ENCODE measurements at places on chromosomes 1 and 21. TPM values are rescaled to one million over a fixed set of nuclear protein-coding genes. Genes with fewer than 3 reads are reported as not detected.

The CHD5 gene
- total RNA-seq: 0.11 TPM

GRCh38 chr1:22292011-22292788, 149.3 kb upstream of the WNT4 start:
- DNase-seq: no peak

The NVL gene
- 21.7 TPM for total RNA-seq

DNA sequence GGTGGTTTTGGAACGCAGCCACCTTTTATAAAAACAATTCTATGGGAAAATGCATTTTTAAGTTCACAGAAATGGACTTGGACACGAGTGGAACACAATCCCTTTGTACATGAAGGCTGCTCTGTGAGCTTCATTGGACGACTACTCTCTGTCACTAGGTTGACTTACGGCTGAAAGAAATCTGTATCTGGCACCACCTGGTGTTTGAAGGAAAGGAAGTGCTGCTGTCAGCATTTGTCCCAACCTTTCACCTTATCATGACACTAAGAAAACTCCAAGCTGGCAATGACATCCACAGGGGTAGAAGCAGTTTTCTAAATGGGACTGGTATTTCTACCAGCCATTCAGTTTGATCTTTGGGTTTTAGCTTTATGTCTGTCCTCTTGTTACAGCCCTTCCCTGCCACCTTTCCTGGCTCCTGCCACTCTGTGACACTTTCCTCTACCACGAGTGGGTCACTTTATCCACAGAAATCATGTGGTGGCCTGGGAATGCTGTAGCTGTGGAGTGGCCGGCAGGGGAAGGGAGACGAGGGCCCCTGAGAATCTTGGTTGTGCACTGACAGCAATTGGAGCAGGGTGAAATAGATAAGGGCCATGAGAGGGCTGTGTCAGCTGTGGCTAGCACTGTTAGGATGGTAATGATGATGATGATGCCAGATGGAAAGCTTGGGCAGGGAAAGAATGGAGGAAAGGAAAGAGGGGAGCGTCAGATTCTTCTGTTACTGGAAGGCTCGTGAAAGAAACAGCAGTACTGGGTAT, 85.2 kb downstream of the TBX19 start:
- DNase-seq: no peak

- peak; percentile 29 for DNase-seq
Observed at GRCh38 chr1:23101101-23101827, 67.4 kb downstream of the LUZP1 start.

The IGSF9 gene
- total RNA-seq: not detected

DNA sequence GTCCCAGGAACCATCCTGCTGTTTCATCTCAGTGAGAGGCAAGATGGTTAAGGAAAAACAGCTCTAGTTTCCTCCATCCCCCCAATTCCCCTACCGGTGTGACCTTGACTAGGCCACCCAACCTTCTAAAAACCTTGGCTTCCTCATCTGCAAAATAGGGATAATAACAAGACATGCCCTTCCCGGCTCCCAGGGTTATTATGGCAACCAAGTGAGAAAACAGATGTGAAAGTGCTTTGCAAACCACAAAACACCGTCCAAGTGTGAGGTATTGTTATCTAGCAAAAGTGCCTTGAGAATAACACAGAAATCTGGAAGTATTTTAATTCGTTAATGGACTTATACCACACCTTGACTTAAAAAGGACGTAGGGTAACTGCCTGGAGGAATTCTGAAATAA, 62.7 kb downstream of the ITPKB start:
- no peak for DNase-seq

GRCh38 chr1:106678279-106679050, 378.0 kb upstream of the PRMT6 start:
- DNase-seq: no peak

The ZMYND12 gene
- total RNA-seq: not detected

The KRTAP12-2 gene
- total RNA-seq: not detected

DNA sequence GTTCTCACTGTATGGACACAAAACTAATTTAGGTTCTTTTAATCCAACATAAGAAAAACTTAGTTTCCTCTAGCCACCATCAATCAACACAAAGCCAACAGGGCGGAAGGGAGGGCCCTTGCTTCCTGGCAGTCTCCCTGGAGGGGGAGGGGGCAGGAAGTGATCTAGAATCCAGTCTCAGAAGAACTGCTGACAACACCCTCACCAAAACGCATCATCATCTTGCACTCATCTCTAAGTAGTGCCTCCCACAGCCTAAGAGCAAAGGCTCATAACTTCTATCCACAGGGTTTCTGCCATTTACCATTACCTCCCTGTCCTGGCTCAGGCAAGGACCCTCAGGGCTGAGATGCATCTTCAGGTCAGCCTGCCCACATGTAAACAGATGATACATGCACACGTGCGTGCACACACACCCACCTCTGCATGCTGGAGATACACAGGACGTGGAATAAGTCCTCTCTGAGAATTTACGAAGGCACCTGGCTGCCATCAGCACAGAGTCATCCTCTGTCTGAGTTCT, 20.5 kb downstream of the HIVEP3 start:
- no peak for DNase-seq

The VASH2 gene
- not detected for total RNA-seq

The CLCA1 gene
- not detected for total RNA-seq

DNA sequence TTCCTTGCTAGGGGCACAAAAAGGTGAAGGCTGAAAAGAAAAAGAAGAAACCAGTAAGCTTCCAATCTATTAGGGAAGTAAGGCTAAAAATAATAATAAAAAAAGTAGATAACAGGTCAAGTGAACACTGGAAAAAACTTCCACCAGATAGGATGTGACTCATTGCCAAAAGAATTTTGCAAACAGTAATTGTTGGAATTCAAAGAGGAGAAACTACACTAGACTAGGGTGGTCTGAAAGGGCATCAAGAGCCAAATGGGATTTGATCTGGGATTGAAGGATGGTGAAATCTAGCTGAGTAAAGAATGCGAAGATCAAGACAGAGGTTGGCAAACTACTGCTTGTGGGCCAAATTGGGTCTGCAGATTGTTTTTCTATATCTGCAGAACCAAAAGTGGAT, 6.0 kb upstream of the ST6GALNAC3 start:
- peak; percentile 22 for DNase-seq

- no peak for DNase-seq
Observed at GRCh38 chr1:91661121-91661520, 160.5 kb downstream of the CDC7 start.

DNA sequence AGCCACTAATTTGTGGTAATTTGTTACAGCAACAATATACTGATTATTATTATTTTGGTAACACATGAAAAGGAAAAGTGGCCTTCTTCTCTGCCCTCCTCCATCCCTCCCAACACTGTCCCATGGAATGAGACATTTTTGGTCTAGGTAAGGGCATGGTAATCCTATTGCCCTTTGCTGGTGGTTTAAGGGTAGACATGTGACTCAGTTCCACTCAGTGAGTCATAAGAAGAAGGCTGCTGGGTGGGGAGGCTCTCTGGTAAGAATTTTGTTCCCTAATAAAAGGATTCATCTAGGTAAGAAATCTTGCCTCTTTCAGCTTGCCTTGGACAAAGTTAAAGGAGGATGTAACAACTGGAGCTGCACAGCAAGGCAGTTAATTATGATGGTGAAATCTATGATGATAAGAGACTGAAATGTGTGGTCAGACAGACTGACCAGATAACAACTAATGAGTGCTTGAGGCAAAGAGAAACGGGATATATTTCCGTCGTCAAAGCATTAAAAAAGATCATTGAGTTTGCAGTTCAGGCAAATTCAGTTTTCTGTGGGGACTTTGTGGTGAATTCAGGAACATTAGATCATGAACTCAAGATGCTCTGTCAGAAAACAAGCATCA, 232.0 kb upstream of the KCNK2 start:
- DNase-seq: no peak

DNA sequence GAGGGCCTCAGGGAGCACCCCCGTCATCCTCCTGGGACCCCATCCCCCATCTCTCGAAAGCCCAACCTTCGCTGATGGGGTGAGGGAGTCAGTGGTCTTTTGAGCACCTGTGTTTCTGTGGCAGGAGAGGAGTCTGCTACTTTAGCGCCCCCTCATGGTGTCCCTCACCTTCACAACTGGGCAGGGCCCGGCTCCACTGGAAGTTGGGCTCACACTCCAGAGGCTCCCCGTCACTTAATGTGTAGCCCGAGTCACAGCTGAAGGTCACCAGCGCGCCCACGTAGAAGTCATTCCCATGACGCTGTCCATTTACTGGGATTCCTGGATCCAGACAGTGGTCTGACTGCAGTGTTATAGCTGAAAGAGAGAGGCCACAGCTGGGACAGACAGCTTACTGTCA, 139.5 kb upstream of the HMGB4 start:
- no peak for DNase-seq

DNA sequence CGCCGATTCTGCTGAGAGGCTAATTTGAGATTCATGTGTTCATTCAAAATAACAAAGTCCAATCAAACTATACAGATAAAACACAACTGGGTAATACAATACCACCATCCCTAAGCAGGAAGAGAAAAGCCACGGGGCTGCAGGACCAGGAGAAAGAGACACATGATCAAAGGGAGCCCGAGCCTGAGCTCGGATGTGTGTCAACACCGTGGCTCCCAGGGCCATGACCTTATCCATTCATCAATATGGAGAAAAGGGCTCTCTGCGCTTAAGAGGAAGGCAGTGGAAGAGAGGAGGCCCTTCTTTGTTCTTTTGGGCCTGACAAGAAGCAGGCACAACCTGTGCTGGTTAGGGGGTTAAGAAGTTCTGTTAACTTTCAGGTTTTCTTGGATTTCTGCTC, 56.7 kb downstream of the HUNK start:
- DNase-seq: no peak

DNA sequence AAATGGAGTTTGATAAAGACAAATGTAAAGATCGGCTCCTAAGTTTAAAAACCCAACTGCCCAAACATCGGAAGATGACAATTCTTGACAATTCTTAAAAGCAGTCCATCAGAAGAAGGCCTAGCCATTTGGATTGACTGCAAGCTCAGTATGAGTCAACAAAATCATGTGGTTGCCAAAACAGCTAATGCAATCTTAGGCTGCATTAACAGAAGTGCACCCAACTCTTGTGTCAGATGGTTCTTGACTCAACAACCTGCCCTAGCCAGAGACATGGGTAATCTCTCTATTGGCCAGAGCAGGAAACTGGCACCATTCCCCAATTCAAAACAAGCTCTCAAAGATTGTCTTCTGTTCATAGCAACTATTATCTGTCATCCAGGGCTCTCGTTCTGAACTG, 9.9 kb upstream of the NCF2 start:
- DNase-seq: peak; percentile 83

- no peak for DNase-seq
Observed at GRCh38 chr1:62224182-62224581, 29.5 kb downstream of the L1TD1 start.

GRCh38 chr1:14294860-14295536, 303.5 kb upstream of the KAZN start:
- no peak for DNase-seq

DNA sequence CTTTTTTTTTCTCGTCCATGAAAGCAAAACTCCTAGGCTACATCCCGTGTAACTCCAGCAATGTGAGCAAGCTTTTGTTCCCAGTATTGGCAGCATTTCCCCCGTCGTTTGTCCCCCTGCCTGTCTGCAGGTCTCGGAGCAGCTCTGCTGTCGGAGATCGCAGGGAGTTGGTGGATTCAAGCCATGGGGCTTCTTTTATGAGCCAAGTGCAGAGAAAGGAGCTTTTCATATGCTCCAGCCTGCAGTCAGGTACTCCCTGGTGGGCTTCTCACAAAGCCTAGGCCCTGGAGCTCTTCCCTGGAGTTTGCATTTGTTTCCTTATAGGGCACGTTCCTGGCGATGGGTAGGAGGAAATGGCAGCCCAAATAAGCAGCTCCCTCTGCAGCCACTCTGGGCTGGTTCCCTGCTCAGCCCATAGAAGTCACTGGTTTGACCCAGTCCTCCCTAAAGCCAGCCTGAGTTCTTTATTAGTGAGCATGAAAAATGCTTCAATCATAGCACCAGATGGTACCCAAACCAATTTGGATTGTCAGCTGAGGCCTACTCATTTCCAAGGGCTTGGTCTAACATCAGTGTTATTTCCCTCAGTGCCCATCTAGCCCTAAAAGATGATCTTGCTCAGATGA, 78.3 kb downstream of the NUF2 start:
- DNase-seq: no peak

- no peak for DNase-seq
Observed at GRCh38 chr1:171718216-171718615, 23.6 kb downstream of the VAMP4 start.

DNA sequence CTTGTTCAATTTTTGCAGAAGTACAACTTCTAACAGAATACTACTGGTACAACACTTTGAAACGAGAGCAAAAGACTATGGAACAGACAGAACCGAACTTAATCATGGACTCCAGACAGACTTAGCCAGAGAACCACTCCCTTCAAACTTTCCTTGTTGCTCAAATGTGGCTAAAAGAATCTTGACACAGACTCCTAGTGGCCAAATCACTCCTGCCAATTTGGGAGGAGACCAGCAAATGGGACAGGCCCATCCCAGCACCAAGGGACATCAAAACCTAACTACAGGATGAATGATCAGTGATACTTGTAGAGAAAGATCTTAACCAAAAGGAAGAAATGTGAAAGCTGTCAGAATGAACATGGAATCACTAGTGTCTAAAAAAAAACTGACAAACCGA, 154.0 kb downstream of the MATN1 start:
- DNase-seq: no peak

The C1QTNF12 gene
- 0.52 TPM for total RNA-seq

- peak; percentile 77 for DNase-seq
Observed at GRCh38 chr21:34126269-34126668, 52.9 kb downstream of the MRPS6 start.

DNA sequence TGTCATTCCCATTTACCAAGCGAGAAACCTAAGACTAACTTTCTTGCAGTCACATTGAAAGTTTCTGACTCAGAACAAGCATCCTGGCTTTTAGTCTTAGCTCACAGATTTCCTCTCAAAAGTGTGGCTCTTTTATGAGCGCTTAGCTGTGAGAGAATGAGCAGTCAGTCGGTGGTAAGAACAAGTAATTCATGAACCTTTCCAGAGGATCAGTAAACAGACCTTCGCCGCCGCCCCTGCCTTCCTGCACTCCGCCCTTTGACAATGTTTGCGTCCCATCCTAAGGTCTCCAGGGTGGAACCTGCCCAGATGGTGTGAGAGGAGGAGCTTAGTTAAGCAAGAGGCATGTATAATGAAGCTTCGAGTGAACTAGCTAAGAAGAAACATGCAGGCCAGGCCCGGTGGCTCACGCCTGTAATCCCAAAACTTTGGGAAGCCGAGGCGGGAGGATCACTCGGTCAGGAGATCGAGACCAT, 142.4 kb downstream of the GLUL start:
- no peak for DNase-seq

GRCh38 chr1:162128693-162129356, 59.3 kb downstream of the NOS1AP start:
- DNase-seq: no peak

The SLC35F3 gene
- total RNA-seq: 0.35 TPM

DNA sequence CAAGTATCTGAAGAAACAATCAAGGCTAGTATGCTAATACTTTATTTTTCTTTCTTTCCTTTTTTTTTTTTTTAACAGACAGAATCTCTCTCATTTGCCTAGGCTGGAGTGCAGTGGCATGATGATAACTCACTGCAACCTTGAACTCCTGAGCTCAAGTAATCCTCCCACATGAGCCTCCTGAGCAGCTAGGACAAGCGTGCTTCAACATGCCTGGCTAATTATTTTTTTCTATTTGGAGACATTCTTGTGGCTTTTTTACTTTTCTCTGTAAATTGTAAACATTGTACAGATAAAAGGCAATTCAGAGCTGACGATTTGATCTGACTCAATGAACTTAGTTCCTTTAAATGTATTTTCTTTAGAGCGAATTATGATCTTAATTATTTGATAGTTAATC, 41.4 kb downstream of the CCDC18 start:
- no peak for DNase-seq

- DNase-seq: no peak
Observed at GRCh38 chr21:34363733-34364132, at the start of gene KCNE2. Gene KCNE2, plus strand, starts transcription at chr21:34364006. Its CDS starts 6,473 bp downstream, at chr21:34370479.

- no peak for DNase-seq
Observed at GRCh38 chr1:21495225-21495820, 13.9 kb upstream of the ALPL start.

Measured in HFFc6 (cell line).